NCI-H1048 (cell line): ENCODE measurements at places on chromosomes 2 and 18.

DNA sequence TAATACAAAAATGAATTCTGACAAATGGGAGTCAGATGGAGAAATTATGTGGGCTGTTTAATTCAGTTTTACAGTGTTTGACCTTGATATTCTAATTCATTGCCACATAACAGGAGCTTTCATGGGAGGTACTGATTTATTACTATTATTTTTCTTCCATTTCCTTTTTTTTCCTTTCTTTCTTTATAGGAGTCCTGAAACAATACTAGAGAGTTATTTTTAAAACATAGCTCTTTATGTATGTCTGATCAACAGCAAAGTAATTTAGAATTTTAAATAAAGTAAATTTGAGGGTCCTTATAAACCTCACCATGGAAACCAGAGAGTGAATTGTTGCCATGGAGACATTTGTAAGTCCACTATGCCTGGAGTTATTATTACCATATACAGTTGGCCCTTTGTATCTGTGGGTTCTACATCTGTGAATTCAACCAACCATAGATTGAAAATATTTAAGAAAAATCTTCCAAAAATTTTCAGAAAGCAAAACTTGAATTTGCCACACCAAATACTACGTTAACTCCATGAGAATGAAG lies 40.9 kb upstream of the PPP4R1 start:
- no peak for DNase-seq

DNA sequence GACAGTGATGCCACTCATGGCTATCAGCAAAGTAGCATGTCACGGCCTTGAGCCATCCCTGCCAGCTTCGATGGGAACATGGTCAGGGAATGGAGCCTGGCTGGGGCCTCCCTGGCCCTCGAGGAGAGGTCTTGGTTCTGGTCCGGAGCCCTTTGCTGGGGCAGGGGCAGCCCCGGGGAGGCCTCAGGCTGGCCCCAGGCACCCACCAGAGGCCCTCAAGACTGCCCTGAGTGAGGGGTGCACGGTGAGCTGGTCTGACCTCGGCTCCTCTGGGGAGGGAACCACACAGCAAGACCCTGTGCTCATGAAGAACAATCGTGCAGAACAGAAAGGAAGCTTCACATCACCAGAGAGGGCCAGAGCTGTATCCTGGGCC lies 75.2 kb upstream of the OTOS start:
- DNase-seq, result no peak

GRCh38 chr2:205463466-205464025 lies 218.8 kb upstream of the NRP2 start:
- DNase-seq, result no peak

DNA sequence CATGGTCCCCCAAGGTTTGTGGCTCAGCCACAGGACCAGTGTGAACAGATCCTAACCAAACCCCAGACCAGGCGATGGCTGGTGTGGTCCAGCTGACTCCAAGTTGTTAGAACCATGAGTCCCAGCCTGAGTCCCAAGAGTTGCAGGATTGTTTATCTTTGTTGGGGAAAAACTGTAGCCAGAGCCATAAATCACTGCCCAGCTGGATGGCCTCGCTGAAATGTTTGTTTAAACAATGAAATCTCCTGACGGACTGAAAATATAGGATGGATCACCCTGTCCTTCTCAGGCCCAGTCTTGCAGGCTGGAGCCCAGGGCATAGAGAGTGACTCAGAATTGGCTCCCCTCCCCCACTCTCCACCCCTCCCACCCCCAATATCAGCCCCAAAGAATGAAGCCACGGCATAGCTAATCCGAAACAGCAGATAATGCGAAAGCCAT lies 36.4 kb downstream of the PKDCC start:
- no peak for DNase-seq

DNA sequence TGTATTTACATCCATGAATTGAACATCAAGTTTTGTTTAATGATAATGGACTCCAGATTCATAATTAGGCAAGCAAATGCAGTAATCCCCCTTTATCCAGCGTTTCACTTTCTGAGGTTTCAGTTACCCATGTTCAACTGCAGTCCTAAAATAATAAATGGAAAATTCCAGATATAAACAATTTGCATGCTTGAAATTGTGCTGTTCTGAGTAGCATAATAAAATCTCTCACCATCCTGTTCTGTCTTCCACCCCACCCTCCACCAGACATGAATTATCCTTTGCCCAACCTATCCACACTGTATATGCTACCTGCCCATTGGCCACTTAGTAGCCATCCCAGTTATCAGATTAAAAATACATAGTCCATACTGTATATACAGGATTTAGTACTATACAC lies 224.5 kb upstream of the CHAC2 start:
- no peak for DNase-seq

- no peak for DNase-seq
Measured at GRCh38 chr18:72601481-72601880, 57.3 kb upstream of the CBLN2 start.

- no peak for DNase-seq
Measured at GRCh38 chr18:50776383-50776782, 43.4 kb downstream of the MRO start.

DNA sequence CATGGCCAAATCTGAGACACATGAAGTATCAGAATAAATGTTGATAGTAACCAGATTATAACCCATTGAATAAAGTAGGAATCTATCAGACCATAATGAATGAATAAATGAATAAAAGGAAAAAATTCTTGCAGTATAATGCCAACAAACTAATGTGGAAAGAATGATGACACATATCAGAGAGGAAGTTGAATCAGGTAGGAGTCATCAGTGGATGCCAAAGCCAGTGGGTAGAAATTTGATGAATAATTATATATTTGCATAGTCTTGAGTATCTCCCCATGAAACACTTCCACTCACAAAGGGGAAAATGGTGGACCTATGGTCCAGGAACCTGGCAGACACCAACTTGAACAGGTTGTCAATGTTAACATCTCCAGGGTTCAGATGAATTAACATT lies 68.6 kb downstream of the GALNT3 start:
- DNase-seq, result no peak
